Urinary bladder (tissue), 4 donors: ENCODE measurements at places on chromosomes 4 and X. TPM values are rescaled to one million over a fixed set of nuclear protein-coding genes. Genes with fewer than 3 reads are reported as not detected.

DNA sequence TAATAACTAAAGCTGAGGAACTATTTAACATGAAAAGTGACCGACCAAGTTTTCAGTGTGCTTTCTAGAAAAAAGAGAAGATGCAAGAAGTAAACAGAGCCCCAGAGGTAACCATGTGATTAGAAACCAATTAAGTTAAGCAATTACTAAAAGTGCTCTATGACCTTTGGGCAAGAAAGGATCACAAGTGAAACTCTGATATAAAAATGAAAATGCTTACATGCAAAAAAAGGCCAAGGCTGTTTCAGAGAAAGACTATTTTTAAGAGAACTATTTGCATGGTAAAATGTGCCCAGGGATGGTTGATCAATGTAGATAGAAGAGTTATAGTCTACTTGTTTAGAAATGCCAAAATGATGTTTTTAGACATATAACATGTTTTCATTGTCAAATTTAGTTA, 22.0 kb downstream of the KLHL15 start:
- no peak for DNase-seq

GRCh38 chrX:15350329-15350996, 15.1 kb upstream of the PIGA start:
- DNase-seq, result no peak

ADH1C gene
- 4.7 TPM for total RNA-seq

DNA sequence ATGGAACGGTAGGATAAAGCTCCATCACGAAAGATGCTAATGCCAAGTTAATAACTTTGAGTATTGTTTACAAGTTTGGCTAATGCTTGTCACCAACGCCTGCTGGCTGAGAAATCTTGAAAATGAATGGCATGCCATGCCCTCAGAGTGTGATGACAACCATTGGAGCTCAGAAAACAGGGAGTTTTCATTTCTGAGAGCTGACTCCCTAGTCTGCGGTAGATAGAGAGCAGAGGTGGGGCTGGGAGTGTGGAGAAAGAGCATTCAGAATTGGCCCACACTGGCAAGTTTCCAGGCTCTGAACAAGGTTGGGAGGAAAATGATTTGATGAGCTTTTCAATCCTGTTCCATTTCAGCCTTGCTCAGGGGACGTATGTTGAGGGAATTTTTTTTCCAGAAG, 183.9 kb downstream of the CPEB2 start:
- DNase-seq, result no peak

SLC9B1 gene
- 5.2 TPM for total RNA-seq

- DNase-seq, result no peak
Observed at GRCh38 chrX:112818114-112819007, 22.3 kb downstream of the AMOT start.

DNA sequence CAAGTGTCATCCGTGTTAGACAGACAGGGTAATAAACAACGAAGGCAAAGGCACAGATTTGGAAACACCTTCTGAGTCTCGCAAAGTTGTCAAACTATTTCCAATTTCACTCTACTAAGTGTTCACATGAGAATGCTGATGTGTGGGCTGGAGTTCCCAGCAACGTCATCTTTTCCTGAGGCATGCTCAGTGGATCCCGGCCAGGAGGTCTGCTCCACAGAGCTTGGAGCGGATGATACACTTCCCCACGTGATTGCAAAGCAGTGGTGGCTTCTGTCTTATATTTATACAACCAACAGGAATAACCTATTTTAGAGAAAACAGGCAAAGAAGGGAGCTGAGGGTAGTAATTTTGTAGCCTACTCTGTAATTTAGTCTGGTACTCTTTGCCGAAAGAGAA, 40.1 kb upstream of the PDK3 start:
- DNase-seq, result no peak

DNA sequence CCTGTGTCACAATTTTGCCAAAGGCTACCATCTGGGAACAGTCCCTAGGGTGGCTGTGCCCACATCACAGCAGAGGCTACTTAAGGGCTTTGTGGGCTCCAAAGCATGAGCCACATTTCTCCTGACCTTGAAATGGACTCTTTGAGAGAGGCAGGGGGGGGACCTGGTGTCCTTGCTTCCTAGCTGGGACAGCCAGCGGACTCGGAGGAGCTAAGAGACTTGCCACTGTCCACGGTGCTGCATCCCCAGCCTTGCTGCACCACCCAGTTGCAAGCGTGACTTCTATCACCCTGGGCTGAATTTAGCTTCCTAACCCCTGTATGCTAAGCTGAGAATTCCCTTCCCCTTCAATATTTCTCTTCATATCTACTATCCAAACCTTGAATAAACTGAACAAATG, 99.0 kb downstream of the PHKA2 start:
- DNase-seq, result no peak

MAGIX gene
- 1.9 TPM for total RNA-seq

DNA sequence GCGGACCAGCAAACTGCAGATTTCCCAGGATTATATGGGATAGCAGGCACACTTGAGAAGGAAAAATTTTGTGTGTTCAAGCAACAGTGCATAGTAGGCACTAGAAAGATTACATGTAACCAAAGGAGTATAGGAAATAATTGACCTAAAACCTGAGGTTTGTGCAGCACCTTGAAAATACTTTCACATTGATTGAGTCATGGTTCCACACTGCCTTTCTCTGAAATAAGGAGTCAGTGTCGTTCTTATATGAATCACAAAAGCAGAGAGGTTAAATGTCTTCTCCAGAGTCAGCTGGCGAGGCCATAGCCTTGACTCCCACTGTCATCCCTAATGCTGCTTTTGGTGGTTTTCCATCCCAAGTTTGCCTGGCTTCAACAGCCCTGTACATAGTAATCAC, 138.9 kb downstream of the SOWAHB start:
- DNase-seq, result no peak

FLNA gene
- total RNA-seq, result 1,306 TPM

GRCh38 chr4:184097241-184097605, 120.5 kb downstream of the ENPP6 start:
- no peak for DNase-seq

P2RY4 gene
- 0.74 TPM for total RNA-seq

DNA sequence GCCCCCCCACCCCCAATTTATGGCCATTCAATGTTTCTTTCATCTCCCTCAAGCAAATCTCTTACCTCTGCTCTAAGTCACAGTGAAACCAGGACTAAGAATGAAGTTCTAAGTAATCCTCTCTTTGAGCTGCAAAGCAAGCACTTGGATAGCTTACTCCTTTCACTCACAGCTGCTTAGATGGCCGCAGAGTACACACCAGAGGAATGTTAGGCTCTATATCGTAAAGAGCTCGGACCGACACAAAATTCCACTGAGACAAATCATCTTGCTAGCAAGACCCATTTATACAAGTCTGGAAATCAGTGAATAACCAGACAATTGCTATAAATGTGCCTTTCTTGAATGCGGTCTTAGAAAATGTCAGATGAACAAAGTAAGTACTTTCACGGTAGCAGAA, 135.0 kb downstream of the IDS start:
- DNase-seq, result no peak

AMBN gene
- total RNA-seq, result not detected

GRCh38 chr4:14233126-14233525, 605.6 kb upstream of the BOD1L1 start:
- no peak for DNase-seq

RTL3 gene
- 0.95 TPM for total RNA-seq

DNA sequence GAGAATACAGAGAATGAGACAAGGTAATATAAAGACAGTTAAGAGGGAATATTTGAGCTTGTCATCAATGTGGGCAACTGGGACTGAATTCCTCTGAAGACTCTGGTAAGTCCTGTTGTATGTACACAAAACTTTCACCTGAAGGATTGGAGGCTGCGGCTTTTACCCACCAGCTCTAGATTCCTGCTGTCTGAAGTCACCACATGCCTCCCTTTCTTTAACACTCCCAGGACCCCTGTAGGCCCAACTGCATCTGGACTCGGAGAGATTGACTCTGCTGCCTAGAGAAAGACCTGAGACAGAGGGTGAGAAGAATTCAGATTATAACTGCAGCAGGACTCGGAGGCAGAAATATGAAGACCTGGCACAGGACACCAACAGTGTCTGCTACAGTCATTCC, 1048.0 kb downstream of the PDHA2 start:
- DNase-seq, result no peak

SPANXD gene
- not detected for total RNA-seq
